ENCODE measurements at places on chromosomes 6 and 20. TPM values are rescaled to one million over a fixed set of nuclear protein-coding genes. Genes with fewer than 3 reads are reported as not detected.

C6orf163 gene
- 0.32 TPM for total RNA-seq

CTAGE9 gene
- total RNA-seq, result not detected

HRH3 gene
- not detected for total RNA-seq

HSPA12B gene
- 3.9 TPM for total RNA-seq

LY86 gene
- not detected for total RNA-seq

PLA2G7 gene
- total RNA-seq, result not detected

LINC00237 gene
- not detected for total RNA-seq

C2 gene
- not detected for total RNA-seq

SSTR4 gene
- not detected for total RNA-seq

OPN5 gene
- total RNA-seq, result not detected

SCAND1 gene
- 90.9 TPM for total RNA-seq

CDH4 gene
- under 0.01 TPM for total RNA-seq

ZNF451 gene
- 63.8 TPM for total RNA-seq

EFCAB8 gene
- not detected for total RNA-seq

All from epithelial cell of umbilical artery (primary cell).